ENCODE measurements at places on chromosomes 6 and 20.

DNA sequence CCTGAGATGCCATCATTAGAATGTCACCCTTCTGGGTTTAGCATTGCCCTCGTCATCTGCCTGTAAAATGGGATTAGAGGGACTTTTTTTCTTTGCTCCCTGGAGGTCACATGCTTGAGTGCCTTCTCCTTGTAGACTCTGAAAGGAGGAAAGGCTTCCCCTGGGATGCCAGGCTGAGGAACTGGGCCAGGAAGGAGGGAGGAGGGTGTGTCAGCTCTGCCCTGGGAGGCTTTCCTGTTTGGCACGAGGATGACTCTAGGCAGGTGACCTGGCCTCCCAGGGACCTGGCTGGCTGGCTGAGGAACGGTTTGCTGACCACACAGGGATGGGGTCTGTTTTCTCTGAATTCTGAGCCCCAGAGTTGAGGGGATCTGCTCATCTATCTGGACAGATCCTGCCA, 137.9 kb upstream of the RNF24 start:
- DNase-seq: no peak

DNA sequence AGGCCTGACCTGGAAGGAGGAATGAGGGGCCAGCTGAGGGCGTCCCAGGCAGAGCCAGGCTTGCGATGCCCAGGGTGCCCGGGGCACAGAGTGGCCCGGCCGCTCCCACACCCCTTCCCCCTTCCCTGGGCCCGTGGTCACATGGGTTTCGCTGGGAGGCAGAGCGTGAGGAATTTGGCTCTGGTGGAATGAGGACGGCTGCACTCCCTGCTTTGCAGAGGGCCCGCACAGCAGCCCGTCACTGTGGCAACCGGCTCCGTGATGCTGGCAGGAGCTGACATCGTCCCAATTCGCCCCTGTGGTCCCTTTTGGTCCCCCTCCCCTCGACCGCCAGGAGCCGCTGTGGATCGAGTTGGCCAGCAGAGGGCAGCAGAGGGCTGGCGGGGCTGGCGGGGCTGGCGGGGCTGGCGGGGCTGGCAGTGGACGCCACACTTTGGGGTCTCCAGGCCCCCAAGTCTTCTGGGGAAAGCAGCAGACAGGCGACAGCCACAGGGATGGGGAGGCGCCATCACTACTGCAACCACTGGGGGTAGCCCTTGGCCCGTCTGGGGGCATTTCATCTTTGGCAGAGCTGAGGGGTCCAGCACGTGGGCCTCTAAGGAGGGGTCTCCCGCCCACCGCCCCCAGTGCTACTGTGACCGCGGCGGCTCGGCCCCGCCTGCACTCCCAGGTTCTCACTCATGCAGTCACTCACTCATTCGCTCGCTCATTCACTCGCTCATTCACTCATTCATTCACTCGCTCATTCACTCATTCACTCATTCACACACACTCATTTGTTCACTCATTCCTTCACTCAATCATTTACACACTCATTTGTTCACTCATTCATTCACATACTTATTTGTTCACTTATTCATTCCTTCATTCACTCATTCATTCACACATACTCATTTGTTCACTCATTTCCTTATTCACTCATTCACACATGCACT, 49.7 kb upstream of the BHLHE23 start:
- no peak for DNase-seq

GRCh38 chr6:71454056-71454455, 165.4 kb downstream of the OGFRL1 start:
- DNase-seq: no peak

DNA sequence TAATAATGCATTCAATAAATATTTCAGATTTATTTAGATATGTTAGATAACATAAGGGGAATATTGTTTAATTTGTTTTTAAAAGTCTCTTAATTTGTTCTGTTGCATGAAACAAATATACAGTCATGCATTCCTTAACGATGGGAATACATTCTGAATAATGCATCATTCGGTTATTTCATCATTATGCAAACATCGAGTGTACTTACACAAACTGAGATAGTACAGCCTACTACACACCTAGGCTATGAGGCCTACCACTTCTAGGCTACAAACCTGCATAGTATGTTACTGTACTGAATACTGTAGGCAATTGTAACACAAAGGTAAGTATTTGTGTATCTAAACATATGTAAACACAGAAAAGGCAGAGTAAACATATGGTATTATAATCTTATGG, 118.7 kb downstream of the EPHA7 start:
- DNase-seq: no peak

DNA sequence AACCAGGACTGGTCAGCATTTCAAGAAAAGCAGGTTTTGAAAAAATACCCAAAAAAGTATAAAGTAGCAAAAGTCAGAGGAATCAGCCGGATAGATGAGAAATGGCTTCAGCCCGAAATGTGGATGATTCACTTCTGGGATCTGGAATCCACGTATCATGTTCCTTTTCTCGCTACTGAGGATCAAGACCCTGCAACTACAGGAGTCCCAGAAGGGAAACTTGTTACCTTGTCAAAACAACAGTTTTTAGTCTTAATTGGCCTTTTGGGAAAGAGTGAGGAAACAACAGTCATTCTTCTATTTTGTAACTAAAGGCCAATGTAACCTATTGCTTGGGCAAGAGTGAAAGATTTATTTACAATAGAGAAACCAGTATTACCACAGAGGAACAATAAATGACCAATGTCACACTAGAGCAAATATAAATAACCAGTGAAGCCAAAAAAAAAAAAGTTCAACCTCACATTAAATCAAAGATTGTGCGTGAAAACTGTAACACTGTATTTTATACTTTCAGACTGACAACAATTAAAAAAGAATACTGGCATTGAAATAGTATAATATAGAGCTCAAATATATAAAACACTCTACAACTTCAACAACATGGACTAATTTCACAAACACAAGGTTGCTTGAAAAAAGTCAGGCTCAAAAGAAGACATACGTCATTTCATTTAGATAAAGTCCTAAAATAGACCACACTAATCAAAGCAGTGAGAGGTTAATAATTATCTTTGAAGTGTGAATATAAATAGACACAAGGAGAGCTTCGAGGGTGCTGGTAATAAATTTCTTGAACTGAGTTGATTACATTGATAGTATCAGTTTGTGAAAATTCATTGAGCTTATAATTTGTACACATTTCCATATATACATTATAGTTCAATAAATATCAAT, 116.2 kb downstream of the GFRAL start:
- DNase-seq: no peak

DNA sequence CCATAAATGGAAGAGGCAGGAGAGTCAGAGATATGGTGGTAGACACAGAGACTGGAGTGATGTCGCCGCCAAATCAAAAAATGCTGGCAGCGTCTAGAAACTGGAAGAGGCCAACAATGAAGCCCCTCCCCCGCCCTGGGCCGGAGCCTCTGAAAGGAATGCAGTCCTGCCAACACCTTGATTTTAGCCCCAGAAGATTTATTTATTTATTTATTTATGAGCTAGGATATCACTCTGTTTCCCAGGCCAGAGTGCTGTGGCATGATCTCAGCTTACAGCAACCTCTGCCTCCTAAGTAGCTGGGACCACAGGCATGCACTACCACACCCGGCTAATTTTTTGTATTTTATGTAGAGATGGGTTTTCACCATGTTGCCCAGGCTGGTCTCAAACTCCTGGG, 82.6 kb upstream of the CCDC167 start:
- DNase-seq: no peak

DNA sequence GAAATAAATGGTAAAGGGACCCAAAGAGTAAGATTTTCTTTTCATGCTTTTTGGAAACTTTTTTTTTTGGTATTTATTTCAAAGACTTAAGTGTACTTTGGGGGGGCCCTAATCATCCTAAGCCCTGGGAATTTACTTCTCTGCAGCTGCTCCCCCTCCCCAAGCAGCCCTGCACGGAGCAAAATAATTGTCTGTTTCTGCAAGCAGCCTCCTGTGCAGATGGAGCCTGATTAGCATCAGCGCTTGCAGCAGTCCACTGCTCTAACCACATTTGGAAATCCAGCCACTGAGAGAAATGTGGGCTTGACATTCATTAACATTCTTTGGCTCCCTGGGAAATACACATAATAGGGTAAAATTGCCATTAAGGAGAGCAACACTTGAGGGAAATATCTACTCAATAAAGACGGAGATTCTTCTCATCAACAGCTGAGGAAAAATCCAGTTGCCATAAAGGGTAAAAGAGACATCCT, 309.2 kb upstream of the MAP3K7 start:
- DNase-seq: no peak

GRCh38 chr20:50408526-50409364, 101.4 kb upstream of the PTPN1 start:
- DNase-seq: no peak

DNA sequence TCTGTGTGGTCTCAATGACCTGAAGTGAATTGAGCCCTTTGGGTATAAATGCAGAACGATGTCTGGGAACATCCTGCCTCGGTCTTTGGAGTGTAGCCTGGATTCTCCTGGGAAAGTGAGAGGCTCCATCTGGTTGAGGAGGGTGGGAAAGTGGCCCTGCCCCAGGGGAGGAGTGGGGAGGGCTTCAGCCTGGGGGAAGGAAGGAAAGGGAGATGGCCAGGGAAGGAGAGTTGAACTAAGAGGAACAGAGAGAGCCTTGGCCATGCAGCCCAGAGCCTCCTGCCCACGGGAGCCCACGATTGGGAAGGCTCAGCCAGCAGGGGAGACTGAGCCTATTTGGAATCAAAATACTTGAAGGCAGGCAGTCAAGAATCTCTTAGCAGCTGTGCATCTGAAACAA, 2.3 kb upstream of the EPB41L1 start:
- DNase-seq: no peak

DNA sequence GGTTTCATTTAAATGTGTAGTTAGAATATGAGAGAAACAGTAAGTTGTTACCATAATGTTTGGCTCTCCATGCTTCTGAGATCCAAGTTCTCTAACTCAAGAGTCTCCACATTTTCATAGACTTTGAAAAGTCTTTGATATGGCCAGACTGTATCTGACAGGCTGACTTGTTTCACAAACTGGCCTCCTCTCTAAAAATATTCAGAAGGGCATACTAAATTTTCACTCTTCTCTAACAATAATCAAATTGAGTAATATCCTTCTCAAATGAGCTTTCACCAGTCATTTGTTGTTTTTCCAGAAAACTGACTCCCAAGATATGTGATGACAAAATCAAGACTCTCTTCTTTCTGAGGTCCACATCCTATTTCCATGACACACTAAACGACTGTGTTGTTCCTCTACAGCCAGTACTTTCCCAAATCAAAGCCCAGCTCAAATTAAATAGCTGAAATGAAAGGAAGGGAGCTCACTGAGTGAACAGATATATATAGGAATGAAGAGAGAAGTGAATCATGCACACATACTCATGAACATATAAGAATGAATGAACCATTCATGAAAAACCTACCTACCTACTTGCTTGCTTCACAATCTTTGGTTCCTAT, 15.1 kb downstream of the HIVEP2 start:
- DNase-seq: no peak

DNA sequence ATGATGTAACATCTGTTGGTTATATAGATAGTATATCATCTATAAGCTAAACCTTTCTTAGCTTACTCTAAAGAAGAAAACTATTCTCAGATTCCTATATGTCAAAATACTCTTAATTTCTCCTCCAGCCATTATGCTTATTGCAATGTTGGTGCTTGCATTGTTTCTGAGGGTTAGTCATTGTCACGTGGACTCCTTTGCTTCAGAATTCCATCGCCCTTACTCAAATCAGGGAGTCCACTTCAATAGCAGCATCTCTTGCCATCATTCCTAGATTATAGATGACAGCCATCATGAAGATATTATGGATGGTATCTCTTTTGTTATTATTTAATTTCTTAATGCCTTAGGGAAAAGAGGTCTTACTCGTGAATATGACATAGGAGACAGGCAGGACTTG, 776.1 kb downstream of the TENT5A start:
- DNase-seq: no peak

GRCh38 chr20:58824843-58825242, 25.9 kb downstream of the GNAS-AS1 start:
- DNase-seq: no peak

DNA sequence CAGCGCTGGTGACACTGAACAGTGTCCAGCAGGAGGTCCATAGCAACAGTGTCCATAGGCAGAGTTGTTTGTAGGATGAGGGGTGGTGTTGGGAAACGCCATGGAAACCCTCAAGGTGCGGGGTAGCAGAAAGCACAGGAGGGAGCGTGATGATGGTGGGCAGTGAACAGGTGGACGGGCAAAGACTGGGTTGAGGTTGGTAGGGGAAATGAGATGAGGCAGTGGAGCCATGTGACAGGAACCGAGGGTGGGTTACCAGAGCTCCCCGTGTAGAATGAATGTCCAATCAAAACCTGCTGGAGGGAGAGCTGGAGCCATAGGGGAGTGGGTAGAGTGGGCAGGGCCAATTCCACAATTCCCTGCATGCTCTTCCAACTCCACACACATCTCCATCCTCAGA, 38.0 kb downstream of the HLA-DPB1 start:
- no peak for DNase-seq

DNA sequence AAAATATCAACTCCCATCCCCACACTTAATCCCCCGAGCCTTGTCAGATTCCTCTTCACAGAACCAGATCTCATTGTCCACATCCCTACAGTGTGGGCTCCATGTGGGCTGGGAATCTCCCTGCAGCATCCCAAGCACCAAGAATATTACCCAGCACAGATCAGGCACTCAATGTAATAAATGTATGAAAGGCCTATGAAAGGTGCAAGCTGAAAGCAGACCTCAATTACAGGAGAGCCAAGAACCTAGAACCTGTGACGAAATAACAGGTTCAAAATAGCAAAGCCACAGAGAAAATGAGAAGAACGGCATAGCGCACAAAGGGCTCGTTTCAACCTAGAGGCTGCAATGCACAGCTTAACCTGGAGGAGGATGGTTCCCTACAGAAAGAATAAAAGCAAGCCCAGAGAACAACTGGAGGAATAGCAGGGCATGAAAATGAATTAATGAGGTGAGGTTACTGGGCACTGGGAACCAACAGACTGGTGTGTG, 3.1 kb downstream of the SLC23A2 start:
- DNase-seq: no peak

- DNase-seq: no peak
Measured at GRCh38 chr20:6708010-6708409, 59.5 kb upstream of the BMP2 start.

DNA sequence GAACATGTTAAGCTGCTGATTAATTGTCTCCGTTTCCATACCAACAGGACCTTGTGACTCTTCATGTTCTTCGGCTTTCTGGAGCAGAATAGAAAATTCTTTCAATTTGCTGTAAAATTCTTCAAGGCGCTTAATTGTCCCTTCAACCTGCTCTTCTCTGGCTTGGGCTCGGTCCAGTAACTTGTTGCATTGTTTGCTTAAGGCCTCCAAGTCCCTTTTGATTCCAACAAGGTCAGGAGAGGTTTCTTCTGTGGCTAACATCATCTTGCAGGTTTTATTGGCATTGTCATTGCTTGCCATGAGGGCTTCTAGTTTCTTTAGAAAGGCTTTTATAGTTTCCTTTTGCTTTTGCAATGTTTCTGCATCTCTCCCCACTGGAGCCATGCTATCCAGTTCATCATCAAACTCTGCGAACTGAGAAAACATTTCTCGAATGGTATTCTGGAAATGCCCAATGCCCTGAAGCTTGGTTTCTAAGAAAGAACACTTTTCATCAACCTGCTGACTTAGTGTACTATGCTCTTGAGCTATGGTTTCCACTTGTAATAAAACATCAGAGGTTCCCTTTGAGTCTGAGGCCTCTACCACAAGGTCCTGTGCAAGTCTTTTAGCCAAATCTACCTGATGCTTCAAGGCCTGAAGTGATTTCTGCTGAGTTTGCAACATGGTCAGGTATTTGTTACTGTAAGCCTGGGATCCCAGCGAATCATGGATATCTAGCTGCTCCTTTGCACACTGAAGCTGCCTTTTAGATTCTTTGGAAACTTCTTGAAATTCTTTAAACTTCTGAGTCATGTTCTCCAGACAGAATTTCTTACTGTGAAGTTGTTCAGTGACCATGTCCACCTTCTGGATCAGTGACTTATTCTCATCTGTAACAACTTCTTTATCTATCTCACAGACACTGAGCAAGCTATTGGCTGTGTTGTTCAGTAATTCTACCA, 90.2 kb downstream of the DST start:
- no peak for DNase-seq

Data from activated T-helper 9 cell treated with anti-CD3 and anti-CD28 coated beads, Interleukin-2, amount 50 U/mL, for 16 hours (primary cell).